ENCODE measurements at places on chromosomes 11 and 22. TPM values are rescaled to one million over a fixed set of nuclear protein-coding genes. Genes with fewer than 3 reads are reported as not detected.

DNA sequence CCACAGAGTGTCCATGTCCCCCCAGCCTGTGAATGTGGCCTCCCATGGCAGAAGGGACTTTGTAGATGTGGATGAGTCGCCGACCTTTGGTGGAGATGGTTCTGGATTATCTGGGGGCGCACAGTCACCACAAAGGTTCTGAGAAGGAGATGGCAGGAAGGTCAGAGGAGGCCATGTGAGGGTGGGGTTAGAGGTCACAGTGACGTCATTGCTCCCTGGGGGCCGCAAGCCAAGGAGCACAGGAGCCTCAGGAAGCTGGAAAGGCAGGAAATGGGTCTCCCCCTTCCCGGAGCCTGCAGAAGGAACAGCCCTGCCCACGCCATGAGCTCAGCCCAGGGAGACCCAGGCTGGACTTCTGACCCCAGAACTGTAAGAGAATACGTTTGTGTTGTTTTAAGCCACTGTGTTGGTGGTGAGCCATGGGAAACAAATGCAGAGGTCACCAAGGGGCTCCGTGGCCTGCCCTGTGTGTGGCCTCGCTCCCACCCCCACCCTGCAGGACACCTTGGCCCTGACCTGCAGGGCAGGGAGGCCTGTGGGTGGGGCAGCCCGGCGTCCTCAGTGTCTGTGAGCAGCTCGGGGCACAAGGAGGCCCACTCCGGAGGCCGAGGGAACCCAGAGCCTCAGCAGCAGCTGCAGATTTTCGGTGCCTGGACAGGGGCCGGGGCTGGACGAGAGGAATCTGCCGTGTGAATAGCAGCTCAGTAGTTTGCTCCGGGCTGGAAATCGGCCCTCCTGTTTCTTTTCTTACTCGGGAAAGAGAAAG, 32.1 kb downstream of the GRAMD4 start:
- peaks cover 10% of the 10 kb centered on the region for H3K4me1 ChIP-seq
- H3K4me3 ChIP-seq, result no peak overlapping the region
- H3K27ac ChIP-seq, result no peak overlapping the region

DNA sequence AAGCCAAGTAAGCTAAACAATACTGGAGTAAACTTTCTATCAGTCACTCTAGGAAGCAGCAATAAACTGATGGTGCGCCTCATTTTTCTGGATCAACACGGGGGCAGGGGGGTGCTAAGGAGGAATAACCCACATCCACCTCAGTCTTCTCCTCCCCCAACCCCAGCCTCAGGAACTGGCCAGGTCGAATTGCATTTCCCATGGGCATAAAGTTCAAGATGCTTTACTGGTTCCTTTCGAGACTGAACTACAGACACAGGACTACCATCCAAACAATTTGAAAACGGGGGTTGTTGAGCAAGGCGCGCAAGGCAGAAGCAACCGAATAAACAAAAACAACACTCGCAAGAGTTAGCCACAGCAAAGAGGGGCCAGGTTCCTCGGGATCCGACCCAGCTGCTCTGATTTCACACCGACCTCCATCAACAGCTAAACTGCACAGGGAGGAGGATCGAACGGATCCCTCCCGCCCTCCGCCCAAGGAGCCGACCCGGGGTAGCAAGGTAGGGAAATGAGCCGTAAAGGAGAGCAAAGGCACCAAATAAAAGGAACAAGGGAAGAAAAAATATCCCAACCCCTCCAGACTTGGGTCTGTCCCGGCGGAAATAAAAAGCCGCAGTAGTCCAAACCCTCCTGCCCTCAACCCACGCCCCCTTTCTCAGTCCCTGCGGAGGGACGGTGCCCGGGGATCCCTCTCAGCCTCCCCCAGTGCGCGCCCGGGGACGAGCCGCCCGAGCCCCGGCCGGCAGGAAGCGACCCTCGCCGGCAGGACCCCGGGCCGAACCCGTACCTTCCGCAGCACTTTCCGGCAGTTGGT, 801 bp downstream of the SESN3 start:
- H3K27ac ChIP-seq, result peak overlapping the region; percentile 92
- no peaks in the 10 kb centered on the region for H3K36me3 ChIP-seq
- H3K4me1 ChIP-seq, result no peaks in the 10 kb centered on the region
- H3K27me3 ChIP-seq, result no peaks in the 10 kb centered on the region
- peak overlapping the region; percentile 96 for H3K4me3 ChIP-seq

GRCh38 chr11:70717936-70718595, 319.7 kb downstream of the CTTN start:
- no peak for DNase-seq
- H3K27ac ChIP-seq, result no peak overlapping the region
- H3K4me3 ChIP-seq, result no peak overlapping the region
- H3K4me1 ChIP-seq, result no peaks in the 10 kb centered on the region
- H3K27me3 ChIP-seq, result peaks cover 10% of the 10 kb centered on the region
- H3K36me3 ChIP-seq, result no peaks in the 10 kb centered on the region

DNA sequence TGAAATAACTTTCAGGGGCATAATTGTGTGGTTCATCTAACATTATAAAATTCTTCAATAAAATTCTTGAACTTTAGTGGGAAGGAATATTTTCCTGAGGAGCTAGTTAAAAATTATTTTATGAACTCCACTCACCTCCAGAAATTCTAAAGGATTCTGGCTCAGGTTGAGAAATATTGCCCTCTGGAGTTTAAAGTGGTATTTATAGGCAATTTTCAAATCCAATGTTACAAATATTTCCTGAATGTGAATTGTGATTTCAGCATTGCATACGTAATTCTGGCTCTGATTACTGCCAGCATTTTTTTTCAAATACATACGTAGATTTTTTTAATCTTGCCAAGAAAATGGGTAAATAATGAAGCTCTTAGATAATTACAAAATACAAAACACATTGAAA, 598.2 kb upstream of the ANO3 start:
- no peak overlapping the region for H3K27ac ChIP-seq
- no peak for DNase-seq
- no peaks in the 10 kb centered on the region for H3K36me3 ChIP-seq
- no peaks in the 10 kb centered on the region for H3K4me1 ChIP-seq
- H3K27me3 ChIP-seq, result no peaks in the 10 kb centered on the region

Gene INS
- total RNA-seq, result not detected

Gene FXYD2
- total RNA-seq, result 2.0 TPM

Gene MS4A8
- total RNA-seq, result not detected

All from breast epithelium (tissue), 4 donors.